ENCODE measurements at places on chromosomes 16 and 17.

DNA sequence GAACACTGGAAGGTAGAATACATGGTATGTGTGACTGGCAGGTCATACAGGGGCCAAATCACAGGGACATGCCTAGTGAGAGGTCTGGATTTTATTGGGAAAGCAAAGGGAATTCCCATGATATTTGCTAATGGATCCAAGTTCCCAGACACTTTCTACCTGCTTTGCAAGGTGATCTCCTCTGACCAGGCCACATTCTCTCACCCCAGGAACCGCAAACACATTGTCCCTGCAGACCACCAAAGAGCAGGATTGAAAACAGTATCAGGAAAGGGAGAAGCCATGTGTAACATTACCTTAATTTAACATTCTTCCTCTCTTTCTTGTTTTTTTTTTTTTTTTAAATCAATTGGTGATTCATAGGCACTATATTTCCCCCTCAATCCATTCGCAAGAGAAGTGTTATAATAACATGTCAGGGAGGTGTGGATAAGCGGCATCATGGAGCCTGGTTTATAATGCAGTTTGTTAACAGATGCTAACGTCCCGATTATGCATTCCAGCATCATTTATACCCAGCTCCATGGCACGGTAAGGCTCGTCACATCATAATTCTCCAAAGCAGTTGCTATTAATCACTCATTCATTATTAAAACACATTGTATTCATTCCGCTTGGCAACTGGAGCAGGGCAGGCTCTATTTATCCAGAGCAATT is 155.1 kb upstream of the CCL2 start:
- no peak for DNase-seq

DNA sequence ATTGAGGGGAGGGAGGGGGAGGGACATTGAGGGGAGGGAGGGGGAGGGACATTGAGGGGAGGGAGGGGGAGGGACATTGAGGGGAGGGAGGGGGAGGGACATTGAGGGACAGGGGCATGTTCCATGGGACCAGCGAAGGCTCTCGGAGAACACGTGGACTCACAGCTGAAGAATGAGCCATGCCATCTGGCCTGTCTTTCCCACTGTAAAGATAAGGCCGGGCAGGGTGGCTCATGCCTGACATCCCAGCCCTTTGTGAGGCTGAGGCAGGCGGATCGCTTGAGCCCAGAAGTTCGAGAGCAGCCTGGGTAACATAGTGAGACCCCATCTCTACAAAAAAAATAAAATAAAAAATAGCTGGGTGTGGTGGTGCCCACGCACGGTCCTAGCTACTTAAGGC is 32.5 kb downstream of the RPH3AL start:
- DNase-seq, result no peak

DNA sequence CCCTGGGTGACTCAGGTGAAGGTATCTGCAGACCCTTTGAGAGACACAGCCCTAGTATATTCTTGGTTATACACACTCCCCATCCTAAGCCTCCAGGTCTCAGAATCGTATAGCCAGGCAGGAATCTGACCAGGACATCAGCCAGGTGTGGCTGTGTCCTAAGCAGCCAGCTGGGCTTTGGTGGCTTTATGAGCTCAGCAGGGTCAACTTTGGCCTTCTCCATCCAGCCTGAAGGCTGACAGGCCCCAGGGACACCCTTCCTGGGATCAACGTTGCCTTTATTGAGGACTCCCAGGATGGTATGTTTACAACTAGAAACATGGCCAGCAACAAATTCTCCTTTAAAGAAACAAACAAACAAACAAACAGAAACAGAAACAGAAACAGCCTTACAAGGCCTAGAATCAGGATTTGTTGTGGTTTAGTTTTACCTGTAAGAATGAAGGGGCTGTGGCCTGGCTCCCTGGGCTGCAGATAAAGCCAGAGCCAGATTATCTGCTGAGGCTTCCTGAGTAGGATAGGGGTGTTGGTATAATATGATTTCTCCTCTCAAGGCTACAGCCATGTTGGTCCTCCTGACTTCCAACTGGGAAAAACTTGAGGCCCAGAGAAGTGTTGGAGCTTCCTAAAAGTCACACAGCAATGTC is 8.5 kb downstream of the KIF19 start:
- DNase-seq, result no peak

DNA sequence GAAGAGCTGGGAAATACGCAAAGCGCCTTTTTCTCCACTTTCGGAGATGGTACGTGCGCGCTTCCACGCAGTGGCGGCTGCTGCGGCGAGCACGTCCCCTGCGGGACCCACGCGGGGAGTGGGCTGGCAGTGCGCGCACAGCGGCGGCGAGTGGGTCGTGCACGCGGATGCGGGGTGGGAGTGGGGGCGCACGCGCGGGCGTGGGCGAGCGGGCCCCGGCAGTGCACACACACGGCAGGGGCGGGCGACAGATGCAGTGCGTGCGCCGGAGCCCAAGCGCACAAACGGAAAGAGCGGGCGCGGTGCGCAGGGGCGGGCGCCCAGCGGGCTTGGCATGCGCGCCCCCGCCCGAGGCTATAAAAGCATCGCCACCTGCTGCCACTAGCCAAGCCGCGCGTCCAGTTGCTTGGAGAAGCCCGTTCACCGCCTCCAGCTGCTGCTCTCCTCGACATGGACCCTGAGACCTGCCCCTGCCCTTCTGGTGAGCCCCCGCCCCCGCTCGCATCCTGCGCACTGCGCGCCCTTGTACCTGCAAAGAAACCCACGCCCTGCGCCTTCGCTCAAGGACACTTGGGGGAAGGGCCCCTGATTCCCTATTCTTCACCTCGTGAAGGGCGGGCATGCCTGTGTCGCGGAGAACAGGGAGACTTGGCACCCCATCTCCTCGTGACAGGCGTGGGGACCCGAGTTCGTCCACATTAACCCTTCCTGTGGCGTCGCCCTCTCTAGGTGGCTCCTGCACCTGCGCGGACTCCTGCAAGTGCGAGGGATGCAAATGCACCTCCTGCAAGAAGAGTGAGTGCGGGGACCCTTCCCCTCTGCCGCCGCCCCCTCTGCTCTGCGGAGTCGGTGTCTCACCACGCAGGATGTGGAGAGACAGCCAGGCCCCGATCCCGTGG is at the start of gene MT3:
MT3 (plus strand) TSS at position 388 of the 899 bp plus-strand sequence; CDS start at position 451, 63 bp downstream.
- DNase-seq, result no peak

Data from HS-27A (cell line).